Thoracic aorta endothelial cell (primary cell): ENCODE measurements at places on chromosomes 5 and 9. TPM values are rescaled to one million over a fixed set of nuclear protein-coding genes. Genes with fewer than 3 reads are reported as not detected.

The ANKS6 gene
- total RNA-seq = 20.6 and 20.9 TPM in 2 replicates

The LHX6 gene
- total RNA-seq = under 0.01 and 0.29 TPM in 2 replicates

The SLC4A9 gene
- not detected in 2 replicates for total RNA-seq

The CYSRT1 gene
- 0.27 and 0.29 TPM in 2 replicates for total RNA-seq

The CARTPT gene
- not detected in 2 replicates for total RNA-seq

The PDLIM4 gene
- total RNA-seq = 33.4 and 87.9 TPM in 2 replicates

The IL7R gene
- 2.1 and 3.7 TPM in 2 replicates for total RNA-seq

The OR1L1 gene
- total RNA-seq = not detected in 2 replicates

The PCA3 gene
- 2.0 and 2.2 TPM in 2 replicates for total RNA-seq

The TXNDC8 gene
- not detected in 2 replicates for total RNA-seq

The SLC36A1 gene
- 7.2 and 8.5 TPM in 2 replicates for total RNA-seq

The PLPP7 gene
- total RNA-seq = 0.65 and 2.7 TPM in 2 replicates

The OTULINL gene
- 0.27 and 0.50 TPM in 2 replicates for total RNA-seq

The SETD9 gene
- 13.7 TPM in 2 replicates for total RNA-seq

The IFNA21 gene
- not detected in 2 replicates for total RNA-seq

The EIF4E1B gene
- total RNA-seq = not detected in 2 replicates

The MIGA2 gene
- total RNA-seq = 18.2 and 24.1 TPM in 2 replicates

The PIP5KL1 gene
- total RNA-seq = 0.27 and 0.43 TPM in 2 replicates

The AP3B1 gene
- 102 and 115 TPM in 2 replicates for total RNA-seq

The PCDHGC5 gene
- 1.1 and 1.3 TPM in 2 replicates for total RNA-seq

The DPYSL3 gene
- total RNA-seq = 127 and 148 TPM in 2 replicates

The GCNT4 gene
- total RNA-seq = 0.07 and 0.13 TPM in 2 replicates

The QRFP gene
- total RNA-seq = not detected in 2 replicates

The GRM6 gene
- not detected in 2 replicates for total RNA-seq

The GPBP1 gene
- 83.0 and 84.0 TPM in 2 replicates for total RNA-seq

The CDH9 gene
- total RNA-seq = not detected in 2 replicates

The CNTNAP3 gene
- total RNA-seq = 52.6 and 90.7 TPM in 2 replicates

The ACSL6 gene
- total RNA-seq = not detected in 2 replicates

The CTXN3 gene
- not detected in 2 replicates for total RNA-seq

The MEF2C gene
- 48.9 and 63.5 TPM in 2 replicates for total RNA-seq

The KIF24 gene
- total RNA-seq = 4.1 and 7.3 TPM in 2 replicates

The MEGF10 gene
- 0.14 and 0.93 TPM in 2 replicates for total RNA-seq

The CDH12 gene
- 0.07 TPM in 1 of 2 replicates, not detected in the other for total RNA-seq

The GTF2H2 gene
- total RNA-seq = 56.3 and 57.7 TPM in 2 replicates

The GMCL2 gene
- total RNA-seq = not detected in 2 replicates
